H7 (cell line): ENCODE measurements at places on chromosomes 3 and 15. TPM values are rescaled to one million over a fixed set of nuclear protein-coding genes. Genes with fewer than 3 reads are reported as not detected.
A peak's percentile ranks its signal among the peaks of the same experiment; 100 is the strongest.

DNA sequence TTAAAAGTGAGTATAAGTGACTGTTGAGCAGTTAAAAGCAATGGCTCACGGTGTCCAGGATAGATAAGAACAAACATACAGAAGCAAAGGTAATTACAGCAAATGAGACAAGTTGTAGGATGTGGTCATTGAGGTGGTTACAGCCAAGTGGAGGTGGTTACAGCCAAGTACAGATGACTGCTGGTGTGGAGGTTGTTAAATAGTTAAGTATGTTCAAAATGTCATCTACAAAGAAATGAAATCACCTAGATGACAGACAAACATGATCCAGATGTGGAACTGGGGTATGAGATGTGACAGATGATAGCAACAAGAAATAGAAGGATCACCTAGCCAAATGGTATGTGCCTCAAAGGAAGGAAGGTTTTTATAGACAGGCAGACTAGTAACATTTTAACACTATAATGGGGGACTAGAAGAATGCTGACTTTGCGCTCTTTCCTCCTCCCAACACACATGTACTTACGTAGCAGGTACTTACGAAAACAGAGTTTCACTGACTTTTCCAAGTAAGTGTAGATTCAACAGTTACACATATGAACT is 6.8 kb upstream of the ANKRD28 start:
- no peak for DNase-seq

Gene ZNF80
- total RNA-seq = not detected in 2 replicates

- DNase-seq = no peak
Measured at GRCh38 chr15:83794209-83794608, 140.3 kb downstream of the ADAMTSL3 start.

Gene GOLIM4
- 19.1 and 33.2 TPM in 2 replicates for total RNA-seq

- no peak for DNase-seq
Measured at GRCh38 chr3:126468028-126468891, 7.4 kb downstream of the ZXDC start.

GRCh38 chr15:68990992-68991500 is 23.4 kb upstream of the NOX5 start:
- no peak for DNase-seq

DNA sequence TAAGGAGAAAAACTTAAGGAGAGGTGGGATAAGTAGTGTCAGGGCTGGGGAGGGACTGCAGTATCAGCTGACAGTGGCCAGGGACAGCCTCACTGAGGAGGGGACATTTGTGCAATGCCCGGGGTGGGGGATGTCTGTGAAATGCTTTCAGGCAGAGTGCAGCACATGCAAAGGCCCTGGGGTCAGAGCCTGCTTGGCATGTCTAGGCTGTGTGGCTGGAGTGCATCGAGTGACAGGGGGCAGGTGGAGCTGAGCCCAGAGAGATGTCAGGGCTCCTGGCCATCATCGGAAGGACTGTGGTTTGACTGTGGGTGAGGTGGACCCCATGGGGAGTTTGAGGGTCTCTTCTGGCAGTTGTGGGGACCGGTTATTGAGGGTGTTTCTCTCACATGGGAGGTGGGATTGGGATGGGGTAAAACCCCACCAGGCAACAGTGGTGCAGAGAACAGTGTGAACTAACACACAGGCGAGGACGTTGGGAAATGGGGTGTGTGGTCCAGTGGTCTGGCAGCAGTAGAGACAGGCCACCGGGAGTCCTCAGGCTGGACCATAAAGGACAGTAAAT is 61.2 kb downstream of the FBLN2 start:
- DNase-seq = no peak

- no peak for DNase-seq
Measured at GRCh38 chr3:138418601-138419206, 15.7 kb upstream of the ESYT3 start.

- DNase-seq = no peak
Measured at GRCh38 chr3:21174461-21174860, 576.5 kb downstream of the ZNF385D start.

Gene MAP6D1
- 1.7 and 4.4 TPM in 2 replicates for total RNA-seq

- no peak for DNase-seq
Measured at GRCh38 chr15:88472225-88472624, 4.7 kb downstream of the MRPS11 start.

GRCh38 chr3:36868614-36869436 is 76.0 kb downstream of the TRANK1 start:
- DNase-seq = peak; percentile 49

Gene NKIRAS1
- 7.8 and 9.6 TPM in 2 replicates for total RNA-seq

DNA sequence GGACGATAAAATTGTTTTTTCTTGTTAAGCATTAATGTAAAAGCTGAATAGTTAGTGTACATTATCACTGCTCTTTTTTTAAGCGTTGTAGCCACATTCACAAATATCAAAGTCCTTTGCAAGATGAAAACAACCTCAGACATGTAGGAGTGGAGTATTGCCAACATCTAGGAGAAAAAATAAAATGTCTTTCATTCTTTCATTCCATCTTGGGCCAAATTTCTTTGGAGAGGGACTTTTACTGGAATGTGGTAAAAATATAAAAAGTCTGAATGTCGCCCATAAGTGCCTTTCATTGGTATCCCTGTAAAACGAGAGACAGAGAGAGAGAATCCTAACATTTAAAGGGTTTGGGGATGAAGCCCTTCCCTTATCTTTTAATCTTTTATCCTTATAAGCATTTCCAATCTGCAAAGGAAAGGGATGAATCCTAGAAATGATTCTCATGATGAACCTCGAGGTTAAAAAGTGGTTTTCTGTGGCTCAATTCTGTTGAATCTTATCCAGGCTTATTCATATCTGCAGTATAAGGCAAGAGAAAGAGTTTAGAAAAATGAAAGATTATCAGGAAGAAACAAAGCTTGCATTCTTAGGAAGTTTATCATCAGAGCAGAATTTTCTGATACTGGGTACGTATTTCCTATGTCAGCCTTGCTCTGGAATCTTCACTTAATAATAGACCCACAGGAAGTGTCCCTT is 1031.7 kb downstream of the MCTP2 start:
- no peak for DNase-seq

DNA sequence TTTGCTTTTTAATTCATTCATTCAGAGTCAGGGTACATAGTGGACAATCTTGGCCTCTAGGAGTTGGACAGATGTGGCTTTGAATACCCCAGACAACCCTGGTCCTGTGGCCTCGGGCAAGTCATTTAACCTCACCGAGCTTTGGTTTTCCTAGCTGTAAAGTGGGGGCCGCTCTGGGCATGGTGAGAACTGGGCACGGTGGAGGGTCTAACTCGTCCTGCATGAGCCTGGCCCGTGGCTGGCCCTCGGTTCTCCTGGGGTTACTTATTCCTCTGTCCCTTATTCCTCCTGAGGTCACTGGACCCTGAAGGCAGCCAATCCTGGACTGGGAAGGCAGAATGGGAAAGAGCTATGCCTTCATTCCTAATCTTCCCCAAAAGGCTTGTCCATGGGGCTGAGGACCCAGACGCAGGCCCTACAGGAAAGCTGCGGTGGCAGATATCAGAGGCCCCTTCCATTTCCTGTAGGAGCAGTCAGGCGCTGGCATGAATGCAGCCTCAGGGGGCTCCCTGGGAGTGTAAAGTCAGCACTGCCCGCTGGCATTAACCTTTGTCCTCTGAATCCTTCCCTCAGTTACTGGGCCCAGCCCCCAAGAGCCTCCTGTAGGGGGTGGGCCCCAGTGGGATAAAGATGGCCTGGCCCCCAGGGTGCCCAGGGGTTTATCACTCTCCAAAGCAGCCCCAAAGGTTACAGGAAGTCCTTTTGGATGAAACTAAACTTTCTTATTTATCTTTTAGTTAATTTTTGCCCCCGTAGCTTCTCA is 17.9 kb upstream of the SEC13 start:
- peak; percentile 73 for DNase-seq

DNA sequence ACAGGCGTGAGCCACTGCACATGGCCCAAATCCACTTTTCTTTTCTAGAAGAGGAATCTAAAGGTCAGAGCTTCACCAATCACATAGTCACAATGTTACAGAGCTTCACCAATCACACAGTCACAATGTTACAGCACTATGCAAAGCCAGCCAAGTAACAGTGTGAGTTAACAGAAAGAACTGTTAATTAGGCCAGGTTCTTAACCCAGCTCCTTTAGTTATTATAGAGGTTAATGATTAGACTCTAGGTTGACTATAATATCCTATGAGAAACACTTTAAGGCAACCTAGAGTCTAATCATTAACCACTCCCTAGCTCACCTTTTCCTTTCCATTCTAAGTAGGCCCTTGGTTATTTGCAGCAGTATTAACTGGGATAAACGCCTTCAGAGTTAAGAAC is 54.0 kb downstream of the TASOR start:
- DNase-seq = no peak

Gene GPR160
- 15.4 and 33.1 TPM in 2 replicates for total RNA-seq

DNA sequence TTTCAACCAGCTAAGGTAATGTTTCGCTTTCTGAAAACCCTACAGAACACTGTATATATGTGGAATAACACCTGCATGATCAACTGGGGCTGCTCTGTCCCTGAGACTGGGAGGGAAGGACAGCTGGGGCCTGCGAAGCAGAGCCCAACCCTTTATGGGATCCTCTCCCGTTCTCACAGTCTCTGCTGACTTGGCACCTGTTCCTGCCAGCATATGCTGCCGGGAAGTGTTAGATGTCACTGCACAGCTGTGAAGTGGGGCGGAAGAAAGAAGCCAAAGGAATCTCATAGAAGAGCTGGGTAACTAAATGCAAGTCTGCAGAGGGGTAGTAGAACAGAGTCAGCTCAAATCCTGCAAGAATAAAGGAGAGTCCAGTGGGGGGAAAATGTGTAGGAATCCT is 29.6 kb downstream of the LRRC3B start:
- no peak for DNase-seq

DNA sequence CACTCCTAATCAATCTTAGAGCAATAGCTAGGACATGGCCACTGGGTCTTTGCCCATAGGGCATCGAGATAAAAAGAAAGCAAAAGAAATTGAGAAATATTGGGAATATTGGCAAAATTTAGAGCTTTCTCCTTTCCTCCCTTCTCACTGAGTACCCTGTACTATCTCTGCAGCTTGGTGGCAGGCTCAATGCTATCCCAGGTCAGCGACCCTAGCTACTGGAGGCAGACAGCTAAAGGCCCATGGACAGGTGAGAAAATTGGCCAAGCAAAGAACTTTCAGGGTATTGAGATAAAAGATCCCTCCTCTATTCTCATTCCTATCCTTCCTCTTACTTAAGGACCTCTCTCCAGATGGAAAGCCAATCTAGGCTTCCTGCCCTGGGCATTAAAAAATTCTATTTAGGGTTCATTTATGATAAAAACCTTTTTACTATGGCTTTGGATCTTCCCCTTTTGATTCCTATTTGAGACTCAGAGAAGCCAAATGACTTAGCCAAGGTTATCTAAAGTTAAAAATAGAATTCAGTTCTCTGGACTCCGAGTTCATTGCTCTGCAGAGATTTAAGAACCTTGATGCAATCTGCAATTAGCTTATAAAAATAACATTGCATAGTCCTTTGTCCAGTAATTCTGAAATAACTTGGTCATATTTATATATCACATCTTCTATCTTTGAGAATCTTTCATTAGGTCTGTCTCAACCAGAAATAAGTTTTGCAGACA is 75.4 kb downstream of the THRB start:
- DNase-seq = no peak

DNA sequence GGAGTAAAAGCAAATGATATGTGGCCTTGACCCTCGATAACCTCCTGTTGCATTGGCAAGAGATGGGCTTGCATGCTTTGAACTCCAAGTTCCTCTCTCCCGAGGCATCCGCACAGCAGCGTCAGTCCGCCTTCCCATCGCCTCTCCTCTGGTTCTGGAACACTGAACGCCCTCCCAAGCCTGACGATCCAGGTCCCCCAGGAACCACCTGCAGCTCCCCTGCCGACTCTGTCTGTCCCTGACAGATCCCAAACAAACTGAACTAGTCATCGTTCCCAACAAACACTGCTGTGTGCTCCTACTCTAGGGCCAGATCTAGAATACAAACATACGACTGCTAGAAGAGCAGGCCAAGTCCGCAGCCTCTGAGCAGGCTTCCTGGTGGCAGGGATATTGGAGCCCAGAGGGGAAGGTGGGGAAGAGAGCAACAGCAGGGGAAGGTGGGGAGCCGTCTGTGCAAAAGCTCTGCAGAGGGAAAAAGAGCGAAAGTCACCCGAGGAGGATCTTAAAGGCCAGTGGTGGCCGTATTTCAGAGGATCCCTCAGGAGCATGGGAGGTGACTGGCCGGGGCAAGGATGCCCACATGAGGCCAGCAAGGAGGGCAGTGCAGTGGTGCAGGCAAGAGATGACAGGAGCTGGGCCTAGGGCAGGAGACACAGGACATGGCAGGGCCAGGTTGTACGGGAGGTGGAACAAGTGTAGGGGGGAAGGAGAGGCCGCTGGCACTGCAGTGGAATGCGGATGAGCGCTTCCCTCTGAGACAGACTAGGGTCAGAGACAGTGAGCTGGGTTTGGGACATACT is 50.8 kb downstream of the PCSK6 start:
- no peak for DNase-seq

Gene IQCF2
- not detected in 2 replicates for total RNA-seq
